Right hindlimb (tissue), 1 donor: ENCODE measurements at places on chromosomes 1 and 21.

- no peak for DNase-seq
These were observed 94.7 kb downstream of the PLA2G4A start for GRCh38 chr1:186923486-186923885.

DNA sequence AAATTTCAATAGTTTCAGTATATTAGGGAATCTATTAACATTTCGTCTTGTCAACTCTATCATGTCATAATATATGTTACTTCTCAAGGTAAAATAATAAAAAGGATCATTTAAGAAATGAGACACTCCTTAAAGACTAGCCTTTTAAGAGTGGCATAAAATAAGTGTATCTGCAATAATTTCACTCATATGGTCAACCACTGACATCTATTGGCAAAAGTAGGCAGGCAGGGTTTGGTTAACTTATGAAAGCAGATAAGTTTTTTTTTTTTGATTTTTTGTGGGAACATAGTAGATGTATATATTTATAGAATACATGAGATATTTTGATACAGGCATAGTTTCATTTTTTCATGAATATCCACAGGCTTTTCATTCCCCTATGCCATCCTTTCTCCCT lies 5.5 kb upstream of the RGS21 start:
- no peak for DNase-seq

DNA sequence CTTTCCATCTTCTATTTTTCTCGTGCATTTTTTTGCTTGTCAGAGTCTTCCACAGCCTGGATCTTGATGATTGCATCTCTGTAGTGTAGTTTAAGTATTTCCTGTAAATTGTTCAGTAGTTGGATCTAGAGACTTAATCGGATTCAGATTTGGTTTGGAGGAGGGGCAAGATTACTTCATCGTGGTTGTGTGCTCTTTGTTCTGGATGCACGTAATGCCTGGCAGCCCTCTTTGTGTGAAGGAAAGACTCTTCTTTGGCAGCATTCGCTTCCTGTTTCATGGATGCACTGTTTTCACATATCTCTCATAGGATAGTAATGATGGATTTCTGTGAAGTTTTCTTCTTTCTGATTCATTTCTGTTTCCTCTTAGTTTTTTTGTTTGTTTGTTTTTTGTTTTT lies 14.2 kb downstream of the SEMA4A start:
- DNase-seq, result no peak

DNA sequence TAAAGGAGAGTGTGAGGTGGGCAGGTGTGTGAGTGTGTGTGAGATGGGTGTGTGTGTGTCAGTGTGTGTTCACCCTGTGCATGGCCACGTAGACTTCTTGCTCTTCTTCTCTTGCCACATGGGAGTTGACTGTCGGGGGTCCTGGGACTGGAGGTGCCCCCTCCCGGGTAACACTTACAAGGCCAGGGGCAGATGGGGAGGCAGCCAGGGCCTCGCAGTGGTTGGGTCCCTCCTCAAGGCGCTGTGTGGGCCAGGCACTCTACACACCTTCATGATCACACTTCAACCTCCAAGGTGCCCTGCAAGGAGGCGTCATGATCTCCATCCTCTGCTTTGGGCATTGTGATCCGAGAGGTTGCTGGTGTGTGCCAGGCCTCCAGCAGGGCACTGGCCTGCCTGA lies 2.3 kb downstream of the PLA2G2F start:
- no peak for DNase-seq

- DNase-seq, result peak; percentile 42
These were observed 714 bp downstream of the DFFA start for GRCh38 chr1:10471411-10472219.

GRCh38 chr1:22750685-22751051 lies 40.0 kb downstream of the EPHB2 start:
- no peak for DNase-seq

DNA sequence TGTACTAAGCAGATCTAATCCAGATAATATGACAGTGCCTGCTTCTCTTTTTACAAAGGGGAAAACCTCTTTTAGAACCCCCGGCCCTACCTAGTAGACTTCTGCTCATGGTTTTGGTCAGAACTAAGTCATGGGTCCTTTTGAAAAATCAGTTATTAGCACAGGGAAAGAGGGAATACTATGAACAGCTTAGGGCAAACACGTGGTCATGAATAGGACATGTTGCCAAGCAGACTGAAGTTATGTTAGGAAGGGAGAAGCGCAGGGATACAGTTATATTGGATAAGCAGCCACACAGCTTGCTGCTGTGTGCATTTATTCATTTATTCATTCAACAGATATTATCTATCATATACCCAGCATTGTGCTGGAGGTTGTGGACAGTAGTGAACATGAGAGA lies 25.3 kb upstream of the IGSF3 start:
- no peak for DNase-seq

- no peak for DNase-seq
These were observed 44.4 kb downstream of the COLGALT2 start for GRCh38 chr1:183993132-183993531.
